Activated CD8-positive, alpha-beta memory T cell treated with anti-CD3 and anti-CD28 coated beads for 24 hours (primary cell): ENCODE measurements at places on chromosomes 3 and 15.
A peak's percentile ranks its signal among the peaks of the same experiment; 100 is the strongest.

DNA sequence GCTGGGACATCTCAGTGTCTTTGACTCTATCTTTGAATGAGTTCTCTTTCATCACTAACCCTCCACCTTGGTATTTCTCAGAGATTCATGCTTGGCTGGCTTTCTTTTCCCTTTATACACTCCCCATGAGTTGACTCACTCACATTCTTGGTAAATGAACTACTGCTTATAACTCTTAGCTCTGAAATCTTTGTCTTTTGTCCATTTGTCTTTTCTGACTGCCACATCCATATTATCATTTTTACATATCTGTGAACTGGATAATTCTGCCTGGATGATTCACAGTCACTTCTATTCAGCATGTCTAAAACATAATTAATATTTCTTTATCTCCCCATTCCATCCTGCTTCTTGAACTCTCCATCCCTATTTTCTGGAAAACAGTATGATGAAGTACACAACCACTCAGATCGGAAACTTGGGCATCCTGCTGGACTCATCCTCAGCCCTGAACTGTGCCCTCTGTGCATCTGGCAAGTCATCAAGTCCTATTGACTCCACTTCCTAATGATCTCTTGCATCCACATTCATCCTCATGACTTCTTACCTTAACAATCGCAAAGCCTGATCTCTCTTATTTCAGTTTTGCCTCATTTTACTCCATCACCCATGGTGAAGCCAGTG is 66.9 kb downstream of the KCNAB1 start:
- DNase-seq = no peak

- DNase-seq = no peak
Measured at GRCh38 chr3:12227833-12228232, 61.0 kb upstream of the PPARG start.

DNA sequence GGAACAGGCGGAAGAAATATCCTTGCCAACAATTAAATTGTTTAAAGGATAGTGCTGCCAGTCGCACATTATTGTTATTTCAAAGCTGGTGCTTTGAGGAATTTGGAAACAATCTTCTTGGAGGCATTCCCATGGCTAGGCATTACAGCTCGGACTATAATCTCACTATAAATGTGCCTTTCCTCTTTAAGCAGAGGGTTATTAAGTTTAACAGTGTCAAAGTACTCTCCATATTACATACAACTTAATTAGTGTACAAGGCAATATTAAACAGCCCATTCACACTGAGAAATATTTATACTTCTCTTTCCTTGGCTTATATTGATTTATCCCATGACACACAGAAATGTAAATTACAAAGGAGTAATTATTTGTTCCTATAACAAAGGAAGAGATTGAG is 54.0 kb upstream of the FAM3D start:
- no peak for DNase-seq

DNA sequence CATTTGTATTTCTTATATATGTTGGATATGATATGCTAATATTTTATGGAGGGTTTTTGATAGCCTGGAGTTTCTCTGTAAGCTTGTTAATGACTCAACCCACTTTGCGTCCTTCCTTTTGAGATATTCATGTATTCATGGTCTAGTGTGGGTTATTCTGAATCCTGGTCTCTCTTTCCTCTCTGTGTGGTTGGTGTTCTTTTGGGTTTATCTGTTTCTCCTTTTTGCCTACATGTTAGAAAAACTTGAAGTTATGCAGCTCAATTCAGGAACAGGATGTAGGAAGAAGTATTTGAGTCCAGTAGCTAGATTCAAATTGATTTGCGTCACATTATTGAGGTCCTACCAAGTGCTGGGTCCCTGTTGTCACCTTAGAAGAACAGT is 28.1 kb downstream of the CMTM7 start:
- no peak for DNase-seq

DNA sequence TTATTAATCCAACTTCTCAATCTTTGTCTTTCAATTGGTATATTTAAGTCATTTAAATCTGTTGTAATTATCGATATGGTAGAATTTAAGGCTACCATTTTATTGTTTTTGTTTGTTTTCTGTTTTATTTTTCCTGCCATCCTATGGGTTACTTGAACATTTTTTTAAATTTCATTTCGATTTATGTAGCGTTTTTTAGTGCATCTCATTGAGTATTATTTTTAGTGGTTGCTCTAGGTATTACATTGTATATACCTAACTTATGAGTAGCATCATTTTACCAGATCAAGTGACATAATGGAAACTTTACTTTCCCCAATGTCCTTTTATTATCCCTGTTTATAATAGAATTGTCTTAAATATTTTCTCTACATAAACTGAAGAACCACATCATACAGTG is 247.5 kb upstream of the MRPL3 start:
- DNase-seq = no peak

GRCh38 chr3:31039145-31039544 is 144.7 kb upstream of the GADL1 start:
- DNase-seq = no peak

DNA sequence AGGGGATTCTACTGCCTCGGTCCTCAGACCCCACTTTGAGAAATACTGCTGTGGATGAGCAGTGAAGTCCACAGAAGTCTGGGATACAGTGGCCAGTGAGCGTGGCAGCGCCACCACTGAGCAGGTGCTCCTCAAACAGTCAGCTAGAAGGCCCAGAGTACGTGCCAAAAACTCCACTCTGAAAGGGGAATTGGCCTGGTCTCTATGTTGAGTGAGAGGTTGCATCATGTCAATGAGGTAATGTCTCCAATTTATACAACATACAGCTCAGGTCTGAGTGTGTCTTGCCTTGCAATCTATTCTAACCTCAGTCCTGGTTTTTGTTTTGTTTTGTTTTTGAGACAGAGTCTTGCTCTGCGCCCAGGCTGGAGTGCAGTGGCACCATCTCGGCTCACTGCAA is 53.3 kb upstream of the ETV5 start:
- no peak for DNase-seq

- no peak for DNase-seq
Measured at GRCh38 chr3:152976239-152976638, 141.3 kb downstream of the P2RY1 start.

DNA sequence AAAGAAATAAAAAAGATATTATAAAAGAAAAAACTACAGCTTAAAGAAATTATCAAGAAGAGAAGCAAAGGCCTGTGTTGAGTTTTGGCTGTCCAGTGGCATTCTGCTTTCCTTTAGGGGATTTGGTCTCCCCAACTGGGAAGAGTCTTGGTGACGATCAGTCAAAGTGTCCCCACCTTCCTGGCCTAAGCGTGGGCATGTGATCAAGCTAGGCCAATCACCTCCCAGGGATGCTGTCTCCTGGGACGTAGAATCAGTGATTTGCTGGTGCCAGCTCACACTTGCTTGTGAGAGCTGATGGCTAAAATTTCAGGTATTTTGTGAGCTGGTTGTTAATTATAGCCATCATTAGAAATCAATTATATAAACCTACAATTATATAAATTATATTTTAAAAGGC is 69.5 kb downstream of the ATP2B2 start:
- no peak for DNase-seq

- no peak for DNase-seq
Measured at GRCh38 chr15:96340598-96341512, 10.4 kb downstream of the NR2F2 start.

GRCh38 chr15:84764989-84765388 is 16.6 kb downstream of the ZNF592 start:
- DNase-seq = no peak

DNA sequence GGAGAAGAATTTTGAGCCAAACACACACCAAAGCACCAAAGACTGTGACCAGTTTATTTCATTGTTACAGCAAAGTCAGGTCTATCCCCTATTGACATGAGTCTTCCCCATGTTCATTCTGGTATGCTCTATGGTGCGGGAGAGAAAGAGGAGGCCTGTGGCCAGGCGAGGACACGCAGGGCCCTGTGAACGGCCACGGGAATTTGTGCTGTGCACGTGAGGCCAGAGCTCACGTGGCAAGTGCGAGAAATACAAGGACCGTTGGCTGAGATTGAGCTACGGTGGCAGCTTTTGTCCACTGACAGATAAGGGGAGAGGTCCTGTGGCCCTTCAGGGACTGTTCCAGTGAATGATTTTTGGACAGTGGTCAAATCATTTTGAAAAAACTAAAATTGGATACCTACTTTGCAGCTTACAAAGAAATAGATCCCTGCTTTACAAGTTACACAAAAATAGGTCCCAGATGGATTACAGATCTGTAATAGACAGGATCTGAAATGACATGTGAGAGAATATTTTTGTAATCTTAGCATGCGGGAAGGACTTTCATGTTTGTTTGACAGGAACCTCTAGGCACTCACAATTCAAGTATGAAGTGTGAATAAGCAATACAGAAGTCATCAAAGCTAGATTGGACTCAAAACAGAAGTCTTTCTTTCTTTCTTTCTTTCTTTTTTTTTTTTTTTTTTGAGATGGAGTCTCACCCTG is 9.2 kb downstream of the ZSCAN2 start:
- DNase-seq = no peak

DNA sequence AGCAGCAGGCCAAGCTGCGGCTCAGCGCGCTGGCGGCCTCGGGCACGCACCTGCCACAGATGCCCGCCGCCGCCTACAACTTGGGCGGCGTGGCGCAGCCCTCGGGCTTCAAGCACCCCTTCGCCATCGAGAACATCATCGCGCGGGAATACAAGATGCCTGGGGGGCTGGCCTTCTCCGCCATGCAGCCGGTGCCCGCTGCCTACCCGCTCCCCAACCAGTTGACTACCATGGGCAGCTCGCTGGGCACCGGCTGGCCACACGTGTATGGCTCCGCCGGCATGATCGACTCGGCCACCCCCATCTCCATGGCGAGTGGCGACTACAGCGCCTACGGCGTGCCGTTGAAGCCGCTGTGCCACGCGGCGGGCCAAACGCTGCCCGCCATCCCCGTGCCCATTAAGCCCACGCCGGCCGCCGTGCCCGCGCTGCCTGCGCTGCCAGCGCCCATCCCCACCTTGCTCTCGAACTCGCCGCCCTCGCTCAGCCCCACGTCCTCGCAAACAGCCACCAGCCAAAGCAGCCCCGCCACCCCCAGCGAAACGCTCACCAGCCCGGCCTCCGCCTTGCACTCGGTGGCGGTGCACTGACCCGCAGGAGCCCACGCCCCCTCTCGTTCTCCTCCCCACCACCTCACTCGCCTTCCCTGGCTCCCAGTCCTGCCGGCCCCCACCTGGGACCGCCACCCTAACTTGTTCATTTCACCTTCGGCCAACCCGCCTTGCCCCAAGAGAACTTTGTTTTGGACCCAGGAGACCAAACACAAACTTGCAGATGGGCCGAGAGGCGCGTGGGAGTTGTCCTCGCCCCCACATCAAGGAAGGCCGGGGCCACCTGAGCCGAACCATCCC is 1.5 kb downstream of the FOXB1 start:
- no peak for DNase-seq

GRCh38 chr3:173584838-173585831 is 187.6 kb downstream of the NLGN1 start:
- no peak for DNase-seq

GRCh38 chr3:4835616-4836043 is 143.6 kb upstream of the BHLHE40 start:
- DNase-seq = peak; percentile 67

DNA sequence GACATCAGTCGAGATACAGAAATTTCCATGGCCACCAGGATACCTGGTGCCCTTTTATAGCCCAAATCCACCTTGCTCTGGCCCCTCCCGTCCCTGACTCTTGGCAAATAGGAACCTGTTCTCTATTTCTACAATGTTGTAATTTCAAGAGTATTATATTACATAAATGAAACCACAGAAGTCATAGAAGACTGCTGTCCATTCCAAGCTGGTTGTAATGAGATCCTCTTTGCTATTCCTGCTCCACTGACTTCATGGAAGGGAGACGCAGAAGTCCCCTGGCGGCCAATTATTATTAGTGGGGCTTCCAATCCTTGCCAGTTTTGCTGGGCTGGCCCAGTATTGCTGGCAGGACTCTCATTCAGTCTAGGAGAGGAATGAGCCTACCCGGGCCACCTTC is 26.6 kb downstream of the DCP1A start:
- no peak for DNase-seq

DNA sequence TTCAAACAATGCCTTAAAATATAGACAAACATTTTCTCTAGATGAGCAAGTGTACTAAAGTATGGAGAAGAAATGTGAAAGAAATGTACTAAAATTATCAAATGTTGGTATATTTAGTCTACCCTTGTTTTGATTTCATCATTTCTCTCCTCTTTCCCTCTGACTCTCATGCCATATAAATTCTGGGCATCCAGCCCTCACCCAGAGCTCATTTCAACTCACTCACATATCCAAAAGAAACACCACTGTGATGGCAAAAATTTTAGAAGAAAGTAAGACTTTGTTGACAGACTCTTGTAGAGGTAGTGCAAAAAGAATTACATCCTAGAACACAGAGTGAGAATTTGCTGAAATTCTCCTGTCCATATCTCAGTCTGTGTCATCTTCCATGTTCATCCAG is 377.8 kb upstream of the SUCLG2 start:
- no peak for DNase-seq

DNA sequence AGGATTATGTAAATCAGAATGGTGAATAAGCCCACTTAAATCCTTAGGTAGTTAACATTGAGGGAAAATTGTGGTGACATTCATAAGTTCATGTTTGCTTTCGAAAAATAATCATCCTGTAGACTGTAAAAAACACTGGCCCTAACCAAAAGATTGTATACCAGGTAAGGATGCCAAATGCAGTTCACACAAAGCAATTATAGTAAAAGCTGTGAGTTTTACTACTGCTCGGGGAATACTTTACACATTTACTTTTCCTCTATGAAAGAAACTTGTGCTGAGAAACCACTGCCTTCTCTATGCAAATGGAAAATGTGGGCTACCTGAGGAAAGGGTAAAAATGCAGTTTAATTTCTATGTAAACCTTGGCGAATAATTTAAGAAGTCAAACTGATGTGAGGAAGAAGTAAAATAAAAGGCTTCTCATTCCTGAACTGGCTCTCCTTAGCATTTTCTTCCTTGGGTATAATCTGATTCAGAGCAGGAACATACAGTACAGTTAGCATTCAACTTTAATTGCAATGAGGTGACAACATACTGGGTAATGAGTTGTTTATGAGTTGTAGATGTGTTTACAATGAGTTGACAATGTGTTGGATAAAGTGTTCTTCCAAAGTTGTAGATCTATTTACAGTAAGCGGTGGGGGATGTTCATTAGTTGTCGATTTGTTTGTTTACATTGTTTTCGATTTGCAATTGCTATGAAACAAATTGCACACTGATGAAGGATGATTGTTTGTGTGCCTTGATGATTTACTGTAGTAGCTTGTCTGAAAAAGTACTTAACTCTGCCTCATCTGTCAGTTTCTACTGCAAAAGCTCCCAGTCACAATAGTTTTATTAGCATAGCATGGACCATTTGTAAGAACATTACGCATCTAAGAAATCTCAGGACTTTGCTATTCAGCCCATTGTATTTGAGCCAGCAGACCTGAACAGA is 453.0 kb upstream of the DPH6 start:
- DNase-seq = no peak

GRCh38 chr15:85013785-85014184 is 32.1 kb downstream of the PDE8A start:
- DNase-seq = no peak

DNA sequence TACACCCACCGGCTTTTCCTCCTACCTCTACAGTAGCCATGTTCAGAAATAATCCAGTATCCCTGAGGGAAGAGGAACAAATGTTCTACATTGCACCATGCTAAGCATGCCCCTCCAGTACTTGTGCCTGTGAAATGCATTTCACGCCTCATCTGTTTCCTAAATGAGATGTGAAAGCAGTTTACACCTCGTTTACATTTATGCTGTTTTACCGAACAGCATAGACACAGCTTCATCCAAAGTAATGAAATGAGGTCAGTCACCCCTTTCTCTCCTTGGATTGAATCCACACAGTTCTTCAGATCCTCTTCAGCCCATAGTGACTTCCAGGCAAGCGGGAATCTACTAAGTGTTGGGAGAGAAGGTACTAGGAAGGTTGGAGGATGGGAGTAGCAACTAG is 514.3 kb downstream of the PDCD6IP start:
- DNase-seq = no peak

GRCh38 chr3:190305406-190305805 is 16.8 kb downstream of the CLDN1 start:
- DNase-seq = no peak
